Activated CD8-positive, alpha-beta memory T cell treated with anti-CD3 and anti-CD28 coated beads for 1 hour (primary cell): ENCODE measurements at places on chromosomes 11 and 22.

- no peak for DNase-seq
Measured at GRCh38 chr11:34633990-34634693, 13.2 kb downstream of the EHF start.

DNA sequence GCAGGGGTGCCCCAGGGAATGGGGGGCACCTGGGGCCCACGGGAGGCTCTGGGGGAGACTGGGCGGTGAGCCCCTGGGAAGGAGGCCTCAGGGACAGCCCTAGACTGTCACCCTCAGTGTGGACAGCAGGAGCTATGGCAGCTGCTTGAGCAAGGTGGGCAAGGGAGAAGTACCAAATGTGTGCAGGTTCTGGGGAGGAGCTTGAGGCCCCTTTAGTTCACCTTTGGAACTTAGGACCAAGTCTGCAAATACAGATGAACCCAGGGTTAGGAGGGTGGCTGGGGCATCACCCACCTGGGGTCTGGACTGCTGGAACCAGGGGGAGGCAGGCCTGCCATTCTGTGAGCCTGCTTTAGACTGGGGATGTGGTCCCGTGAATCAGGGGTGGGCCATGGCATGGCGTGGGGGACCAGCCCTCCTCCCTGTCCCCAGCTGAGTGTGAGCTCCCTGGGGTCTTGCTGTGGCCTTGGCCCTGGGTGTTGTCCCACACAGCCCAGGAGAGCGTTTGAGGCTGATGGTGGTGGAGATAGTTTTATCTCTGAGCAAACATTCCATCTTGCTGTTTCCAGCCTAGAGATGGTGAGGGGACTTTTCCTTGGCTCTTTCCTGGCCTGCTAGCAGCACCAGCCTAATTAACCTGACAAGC, 122.3 kb downstream of the KCNQ1 start:
- DNase-seq = no peak

DNA sequence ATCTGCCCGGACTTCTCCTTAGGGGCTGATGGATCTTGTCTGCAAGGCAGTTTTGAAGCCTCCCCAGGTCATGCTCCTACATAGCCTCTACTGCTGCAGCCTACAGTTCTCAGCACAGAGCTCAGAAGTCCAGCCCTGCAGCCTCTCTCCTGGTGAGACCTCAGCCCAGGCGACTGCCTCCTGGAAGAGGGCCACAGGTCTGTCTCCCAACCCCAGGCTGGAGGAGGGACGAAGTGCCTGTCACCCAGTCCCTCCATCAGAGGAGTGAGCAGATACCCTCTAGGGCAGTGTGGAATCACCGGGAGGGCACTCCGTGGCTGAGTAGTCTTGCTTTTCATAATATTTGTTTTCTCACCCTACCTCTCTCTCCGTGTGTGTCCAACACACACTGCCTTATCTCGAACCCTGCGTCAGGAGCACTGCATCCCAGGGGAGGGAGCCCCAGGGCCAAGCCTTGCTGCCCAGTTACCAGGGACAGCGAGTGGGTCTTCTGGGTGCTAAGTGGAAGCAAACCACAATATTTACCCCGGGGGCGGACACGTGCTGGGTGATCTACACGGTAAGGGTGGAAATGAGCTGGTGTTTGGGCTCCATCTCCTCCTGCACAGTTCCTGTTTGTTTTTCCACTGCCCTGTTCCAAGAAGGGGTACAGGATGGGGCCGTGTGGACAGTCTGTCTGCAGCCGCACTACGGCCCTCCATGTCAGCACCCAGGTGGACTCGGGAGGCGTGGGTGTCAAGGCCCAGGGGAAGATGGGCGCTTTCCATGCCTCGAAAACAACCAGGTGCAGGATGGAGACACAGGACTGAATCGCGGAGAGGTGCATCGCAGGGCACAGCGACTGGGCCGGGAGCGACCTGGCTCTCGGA, 133.7 kb upstream of the HSD17B12 start:
- DNase-seq = no peak

DNA sequence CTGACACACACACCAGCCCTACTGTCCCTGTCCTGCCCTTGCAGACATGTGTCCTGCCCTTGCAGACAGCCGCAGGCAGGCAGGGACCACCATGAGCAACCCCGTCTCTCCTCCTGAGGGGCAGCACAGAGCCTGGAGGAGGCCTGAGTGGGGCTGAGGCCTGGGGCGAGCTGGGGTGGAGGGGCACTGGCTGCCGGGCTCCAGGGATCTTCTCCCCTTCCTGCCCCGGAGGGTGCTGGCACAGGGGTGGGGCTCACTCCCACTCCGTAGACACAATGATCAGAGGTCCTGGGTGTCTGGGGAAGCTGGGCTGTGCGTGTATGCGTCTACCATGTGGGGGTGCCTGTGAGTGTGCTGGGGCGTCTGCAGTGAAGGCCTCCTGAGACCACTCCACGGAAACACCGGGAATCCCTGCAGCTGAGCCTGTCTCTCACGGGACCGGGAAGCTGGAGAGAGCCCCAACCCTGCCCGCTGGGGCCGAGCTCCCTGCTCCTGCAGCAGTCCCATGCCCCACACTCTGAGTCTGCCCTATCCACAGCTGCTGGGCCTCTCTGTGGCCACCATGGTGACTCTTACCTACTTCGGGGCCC, 588 bp downstream of the TSPAN32 start:
- DNase-seq = no peak

DNA sequence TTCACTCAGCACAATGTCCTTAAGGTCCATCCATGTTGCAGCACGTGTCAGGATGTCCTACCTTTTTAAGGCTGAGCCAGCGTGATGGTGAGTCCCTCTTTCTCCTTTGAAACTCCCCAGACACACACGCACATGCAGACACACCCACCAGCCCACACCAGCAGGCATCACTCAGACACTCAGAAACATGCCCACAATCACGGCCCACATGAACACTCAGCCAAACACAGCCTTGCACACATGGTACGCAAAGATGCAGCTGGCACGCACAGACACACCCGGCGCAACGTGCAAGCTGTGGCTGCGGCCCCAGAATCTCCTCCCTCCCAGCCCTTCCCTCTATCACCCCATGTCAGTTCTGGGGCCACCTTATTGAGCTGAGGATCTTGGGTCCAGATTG, 8.0 kb downstream of the FADS3 start:
- DNase-seq = no peak

- no peak for DNase-seq
Measured at GRCh38 chr11:67538823-67539505, 15.7 kb upstream of the CABP2 start.

DNA sequence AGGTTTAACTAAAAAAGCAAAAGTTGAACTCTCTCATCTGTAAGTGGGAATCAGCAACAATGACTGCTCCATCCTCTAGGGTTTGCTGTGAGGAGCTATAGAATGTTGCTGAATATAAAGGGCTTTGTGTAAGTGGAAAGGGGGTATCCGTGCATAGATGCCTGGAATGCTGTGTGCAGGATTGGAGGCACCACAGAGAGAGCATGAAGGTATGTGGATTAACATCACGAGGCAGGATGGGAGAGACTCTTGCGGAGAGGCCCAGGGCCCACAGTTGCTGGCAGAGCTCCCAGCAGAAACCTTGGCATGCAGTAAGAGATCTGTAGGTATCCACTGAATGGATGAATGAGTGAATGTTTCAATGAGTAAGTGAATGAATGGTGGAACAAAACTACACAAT, 298.7 kb upstream of the DDI1 start:
- DNase-seq = no peak

DNA sequence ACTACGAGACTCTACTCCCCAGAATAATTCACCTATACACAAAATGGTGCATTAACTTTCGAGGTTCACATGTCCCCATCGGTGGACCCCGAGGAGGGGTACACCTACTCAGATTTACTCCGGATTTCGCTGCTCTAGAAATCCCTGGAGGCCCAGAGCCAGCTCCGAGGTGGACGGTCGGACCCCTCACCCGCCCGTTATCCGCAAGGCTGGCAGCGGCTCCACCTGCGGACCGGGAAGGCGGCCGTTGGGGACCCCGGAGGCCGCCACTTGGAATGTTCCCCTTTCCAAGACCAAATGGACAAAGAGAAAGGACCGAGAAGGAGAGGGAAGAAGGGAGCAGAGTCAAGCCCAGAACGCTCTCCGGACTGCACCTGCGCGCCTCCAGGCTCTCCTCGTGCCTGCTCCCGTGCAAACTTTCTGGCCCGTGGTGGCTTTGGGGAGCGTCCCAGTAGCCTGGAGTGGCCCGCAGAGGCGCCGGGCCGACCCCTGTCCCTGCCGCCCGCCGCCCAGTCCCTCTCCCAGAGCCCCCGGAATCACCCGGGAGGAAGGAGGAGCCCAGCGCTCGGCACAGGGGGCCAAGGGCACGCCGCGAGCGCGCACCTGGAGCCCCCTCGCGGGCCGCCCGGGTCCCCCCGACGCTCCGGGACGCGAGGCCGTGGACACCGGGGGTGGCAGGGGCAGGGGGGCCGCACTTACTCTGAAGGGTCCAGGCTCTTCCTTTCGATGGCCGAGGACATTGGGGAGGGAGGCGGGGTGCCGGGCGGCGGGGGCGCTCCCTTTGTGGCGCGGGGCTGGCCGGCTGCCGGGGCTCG, 23.0 kb downstream of the LMO2 start:
- no peak for DNase-seq

DNA sequence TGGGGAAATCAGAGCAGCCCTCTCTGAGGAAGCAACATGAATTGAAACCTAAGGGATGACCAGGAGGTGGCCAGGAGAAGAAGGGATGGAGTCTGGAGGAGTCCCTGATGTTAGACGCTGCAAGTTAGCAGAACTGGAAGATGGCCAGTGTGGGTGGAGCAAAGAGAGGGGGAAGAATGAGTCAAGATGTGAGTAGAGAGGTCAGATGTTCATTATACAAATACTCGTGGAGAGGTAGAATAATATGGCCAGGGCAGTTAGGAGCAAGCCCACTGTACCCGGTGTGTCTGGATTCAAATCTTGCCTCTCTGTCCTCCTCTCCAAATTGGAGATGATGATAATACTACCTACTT, 242.0 kb downstream of the TENM4 start:
- DNase-seq = no peak

GRCh38 chr11:61587541-61587941, 6.7 kb upstream of the SYT7 start:
- DNase-seq = no peak

GRCh38 chr22:43100225-43100624, 10.3 kb upstream of the BIK start:
- no peak for DNase-seq

GRCh38 chr11:32032478-32032877, 58.4 kb upstream of the RCN1 start:
- DNase-seq = no peak

DNA sequence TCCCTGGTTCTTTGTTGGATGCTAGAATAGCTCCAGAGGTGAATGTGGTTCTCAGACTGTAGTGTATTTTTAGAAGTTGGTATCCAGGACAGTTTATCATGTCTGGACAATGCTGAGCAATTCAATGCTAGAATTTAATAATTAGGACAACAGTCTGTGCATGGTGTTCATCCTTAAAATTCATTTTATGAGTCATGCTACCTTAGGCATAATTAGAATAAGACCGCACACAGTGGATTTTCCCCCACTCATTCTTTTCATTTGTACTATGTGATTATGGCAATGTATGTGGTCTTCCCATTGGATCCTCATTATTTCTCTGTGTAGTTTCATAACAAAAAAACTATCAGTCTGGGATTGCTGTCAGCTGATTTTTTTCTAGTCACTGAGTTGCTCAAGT, 196.7 kb downstream of the ARHGAP42 start:
- no peak for DNase-seq

DNA sequence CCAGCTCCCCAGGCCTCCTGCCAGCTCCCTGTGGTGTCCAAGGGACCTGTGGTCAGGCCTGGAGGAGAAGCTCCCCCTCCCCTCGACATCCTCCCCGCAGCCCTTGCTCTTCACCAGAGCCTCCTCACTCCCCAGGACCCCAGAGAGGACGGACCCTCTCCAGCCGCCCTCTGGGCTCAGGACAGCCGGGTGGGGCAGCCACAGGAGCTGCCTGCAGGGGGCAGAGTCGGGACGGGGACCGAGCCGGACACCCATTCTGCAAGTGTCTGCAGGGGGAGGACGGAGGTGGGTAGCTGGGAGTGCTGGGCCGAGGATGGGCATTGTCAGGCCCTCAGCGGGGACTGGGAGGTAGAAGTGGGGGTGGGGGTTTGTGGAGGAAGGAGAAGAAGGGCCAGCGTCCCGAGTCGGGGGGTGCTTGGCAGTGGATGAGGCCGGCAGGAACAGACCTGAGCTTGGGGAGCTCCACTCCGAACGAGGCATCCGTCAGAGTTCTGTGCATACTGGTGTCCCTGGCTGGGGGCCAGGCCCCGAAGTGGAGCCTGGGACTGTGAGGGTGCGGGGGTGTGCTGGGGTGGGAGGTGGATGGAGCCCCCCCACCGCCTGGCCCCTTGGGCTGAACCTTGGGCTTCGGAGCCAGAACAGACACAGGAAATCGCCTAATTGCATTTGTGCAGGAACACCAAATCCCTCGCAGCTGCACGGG, 15.2 kb downstream of the PRR33 start:
- DNase-seq = no peak

DNA sequence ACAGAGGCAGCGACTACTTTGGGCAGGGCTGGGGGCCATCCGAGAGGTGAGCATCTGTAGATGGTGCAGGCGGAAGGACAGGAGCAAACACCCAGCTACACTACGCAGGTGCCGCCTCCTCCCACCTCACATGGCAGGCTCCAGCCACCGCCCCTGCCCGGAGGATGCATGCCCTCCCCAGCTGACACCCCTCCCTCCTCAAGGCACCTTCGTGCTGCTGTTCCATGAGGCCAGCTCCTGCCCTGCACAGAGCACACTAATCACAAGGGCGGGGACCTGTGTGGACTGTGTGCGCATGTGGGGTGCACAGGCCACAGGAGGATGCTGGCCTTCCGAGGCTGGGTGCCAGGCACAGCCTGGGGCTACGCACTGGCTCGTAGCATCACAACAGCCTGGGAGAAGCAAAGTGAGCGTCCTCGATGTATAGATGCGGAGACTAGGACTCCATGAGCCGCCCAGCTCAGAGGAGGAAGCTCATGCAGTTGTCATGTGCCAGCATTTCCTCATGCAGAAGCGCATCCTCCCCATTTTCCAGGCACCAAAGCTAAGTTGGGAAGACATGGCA, 32.8 kb upstream of the HMOX1 start:
- DNase-seq = no peak

DNA sequence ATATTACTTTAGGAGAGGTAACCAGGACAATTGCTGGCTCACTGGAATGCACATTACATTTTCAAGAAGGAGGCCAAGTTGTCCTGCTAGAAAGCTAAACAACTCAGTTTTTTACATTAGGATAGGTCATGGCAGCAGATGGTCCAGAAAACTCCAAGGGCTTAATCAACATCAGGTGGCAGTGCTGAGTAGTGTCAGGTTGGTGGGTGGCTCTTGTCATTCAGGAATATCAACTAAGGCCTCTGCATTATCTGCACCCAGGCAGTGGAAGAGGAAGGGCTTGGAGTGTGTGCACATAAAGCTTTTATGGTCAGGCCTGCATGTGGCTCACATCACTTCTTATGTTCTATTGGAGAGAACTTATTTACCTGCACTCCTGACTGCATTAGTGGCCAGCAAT, 32.2 kb upstream of the OR4B1 start:
- DNase-seq = no peak

GRCh38 chr11:41316751-41317150, 142.7 kb downstream of the LRRC4C start:
- no peak for DNase-seq

- no peak for DNase-seq
Measured at GRCh38 chr11:12171921-12172320, 61.5 kb downstream of the MICAL2 start.

GRCh38 chr11:57596266-57596885, 1.1 kb upstream of the SERPING1 start:
- DNase-seq = no peak

- DNase-seq = no peak
Measured at GRCh38 chr11:104155375-104155774, 8.6 kb downstream of the PDGFD start.
